ENCODE measurements at places on chromosomes 4 and X.

- DNase-seq, result no peak
Measured at GRCh38 chrX:16665089-16665488, 15.1 kb downstream of the S100G start.

GRCh38 chr4:1472148-1472797, 66.0 kb upstream of the NKX1-1 start:
- DNase-seq, result no peak

- DNase-seq, result no peak
Measured at GRCh38 chr4:55348466-55348865, 2.4 kb downstream of the SRD5A3 start.

DNA sequence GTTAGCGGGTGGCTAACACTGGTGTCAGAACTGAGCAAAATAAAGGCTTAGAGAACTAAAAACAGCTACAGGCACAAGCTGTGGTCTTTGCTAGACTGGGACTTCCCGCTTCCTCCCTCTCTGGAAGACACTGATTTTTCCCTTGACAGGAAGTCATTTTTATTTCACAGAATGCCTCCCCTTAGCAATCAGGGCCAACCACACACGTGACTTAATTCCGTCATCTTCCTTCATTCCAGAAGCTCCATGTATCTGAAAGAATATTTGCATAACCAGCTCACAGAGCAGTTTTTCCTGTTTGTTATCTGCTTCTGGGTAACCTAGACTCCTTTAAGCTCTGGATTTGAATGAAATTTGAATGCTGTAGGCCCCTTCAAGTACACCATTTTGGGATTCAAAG, 327.5 kb upstream of the FRG1 start:
- DNase-seq, result no peak

- DNase-seq, result no peak
Measured at GRCh38 chr4:48603366-48604003, 113.4 kb downstream of the ZAR1 start.

GRCh38 chr4:121951521-121952110, at the start of gene TRPC3:
TRPC3 (minus strand) TSS chr4:121952060; CDS start chr4:121951680, 380 bp downstream.
- DNase-seq, result no peak

DNA sequence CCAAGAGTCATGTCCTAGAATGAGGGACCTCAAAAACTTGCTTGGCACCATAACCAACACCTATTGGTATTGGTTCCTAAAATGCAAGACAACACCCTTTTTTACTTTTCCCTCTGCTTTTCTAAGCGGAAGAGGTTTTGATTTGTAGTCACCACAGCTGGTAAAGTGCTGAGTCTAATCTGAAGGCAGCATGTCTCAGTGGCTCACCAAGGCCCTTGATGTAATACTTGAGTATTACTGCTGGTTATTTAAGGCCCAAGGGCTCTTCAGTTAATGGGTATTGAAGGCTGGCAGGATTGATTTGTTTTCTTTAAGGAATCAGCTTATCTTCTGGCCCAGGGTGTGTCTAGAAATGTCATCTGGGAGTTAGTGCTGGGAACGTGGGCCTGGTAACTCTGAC, 735.1 kb downstream of the GLUD2 start:
- DNase-seq, result no peak

Measured in H4 (cell line).